ENCODE measurements at places on chromosomes 5 and 9.

DNA sequence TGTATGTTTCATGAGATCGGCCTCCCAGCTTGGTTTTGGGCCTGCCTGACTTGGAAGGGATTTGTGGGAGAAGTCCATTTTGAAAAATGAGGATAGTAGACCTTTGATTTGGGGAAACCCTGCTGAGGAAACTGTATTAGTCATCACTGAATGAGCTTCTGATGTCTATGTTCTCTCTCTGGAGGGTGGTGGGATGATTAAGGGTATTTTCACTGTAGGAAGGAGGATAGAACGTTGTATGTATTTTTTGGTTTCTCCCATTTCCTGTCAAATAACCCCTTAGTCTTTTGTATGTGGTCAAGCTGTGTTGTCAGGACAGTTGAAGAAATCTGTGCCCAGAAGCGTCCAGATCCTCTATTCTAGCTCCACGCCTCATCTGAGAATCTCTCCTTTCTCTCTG lies 151.9 kb downstream of the INSYN2B start:
- DNase-seq = no peak

DNA sequence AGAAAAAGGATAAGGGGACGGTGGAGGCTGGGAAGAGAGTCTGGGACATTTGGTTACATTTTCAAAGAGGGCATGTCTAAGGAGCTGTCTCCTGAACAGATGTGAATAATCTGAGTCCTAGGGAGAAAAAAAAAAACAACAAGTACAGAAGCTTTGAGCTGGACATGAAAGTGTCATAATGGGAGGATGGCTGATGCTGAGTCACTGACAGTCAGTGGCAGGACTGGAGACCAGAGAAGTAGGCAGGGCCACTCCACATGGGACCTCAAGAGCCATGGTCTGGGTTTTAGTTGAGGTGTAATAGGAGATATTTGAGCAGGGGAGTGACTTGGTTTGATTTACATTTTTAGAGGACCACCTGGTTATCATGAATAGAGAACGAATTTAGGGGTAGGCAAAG lies 70.6 kb downstream of the DPYSL3 start:
- DNase-seq = no peak

DNA sequence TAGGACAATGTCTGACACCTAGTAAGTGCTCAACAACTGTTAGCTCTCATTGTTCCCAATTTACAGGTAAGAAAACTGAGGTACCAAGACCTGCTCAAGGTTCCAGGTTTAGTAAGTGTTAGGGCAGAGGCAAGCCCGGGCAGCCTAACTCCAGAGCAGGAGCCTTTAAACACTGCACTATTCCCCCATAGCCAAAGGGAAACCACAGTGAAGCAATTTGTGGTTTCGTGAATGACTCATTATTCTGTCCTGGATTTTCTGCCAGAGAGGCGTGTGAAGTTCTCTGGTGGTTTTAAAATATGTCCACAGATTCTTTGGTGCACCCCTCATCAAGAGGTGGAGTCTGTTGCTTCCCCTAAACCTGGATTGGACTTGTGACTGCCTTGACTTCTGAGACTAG lies 1.0 kb upstream of the MCC start:
- DNase-seq = peak; percentile 23

GRCh38 chr5:395156-395920 lies 47.6 kb upstream of the EXOC3 start:
- no peak for DNase-seq

DNA sequence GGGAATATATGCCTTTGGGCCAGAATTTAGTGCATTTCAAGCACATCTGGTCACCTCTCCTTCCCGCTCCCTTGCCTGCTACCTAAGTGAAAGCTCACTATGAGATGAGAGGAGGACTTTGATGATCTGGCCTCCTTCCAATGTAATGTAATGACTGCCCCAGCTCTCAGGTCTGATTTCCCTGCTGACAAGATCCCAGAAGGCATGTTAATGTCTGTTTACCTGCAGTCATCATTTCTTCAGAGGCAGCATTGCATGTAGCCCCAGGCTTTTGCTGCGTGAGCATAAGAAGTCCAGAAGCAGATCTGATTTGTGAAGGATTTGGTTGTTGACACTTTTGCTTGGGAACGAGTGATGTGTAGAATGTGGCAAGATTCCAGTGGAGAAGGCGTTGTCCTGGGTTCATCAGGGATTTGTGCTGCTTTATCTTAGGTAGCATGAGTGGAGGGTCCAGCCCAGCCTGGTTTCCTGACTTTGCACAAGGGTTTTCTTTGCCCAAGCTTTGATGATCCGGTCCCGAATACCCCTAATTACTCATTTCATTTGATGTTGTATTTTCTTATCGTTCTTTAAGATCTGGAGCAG lies 192.7 kb downstream of the GOLPH3 start:
- no peak for DNase-seq
